Stimulated activated CD4-positive, alpha-beta T cell treated with anti-CD3 and anti-CD28 coated beads, Interleukin-12 subunit alpha, Interleukin-12 subunit beta, amount 100 ng/mL, for 48 hours (primary cell): ENCODE measurements at places on chromosomes 1 and 21.
A peak's percentile ranks its signal among the peaks of the same experiment; 100 is the strongest.

DNA sequence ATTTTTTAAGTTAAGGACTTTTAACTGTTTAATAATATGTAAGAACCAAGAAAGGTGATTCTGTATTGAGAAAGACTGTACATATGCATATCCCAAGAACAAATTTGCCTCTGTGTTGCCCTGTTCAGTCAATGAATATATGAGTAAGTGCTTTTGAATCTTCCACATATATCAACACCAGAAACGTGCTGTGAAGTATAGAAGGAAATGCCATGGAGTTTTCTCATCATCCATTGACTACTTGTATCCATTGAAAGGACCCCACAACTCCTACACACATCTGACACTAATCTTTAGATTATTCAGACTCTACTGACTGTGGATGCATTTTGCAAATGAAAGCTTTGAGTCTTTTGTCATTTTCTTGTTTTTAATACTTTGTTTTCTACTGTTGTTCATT lies 366.9 kb downstream of the S1PR1 start:
- DNase-seq, result no peak

GRCh38 chr1:20080441-20081352 lies 10.7 kb downstream of the PLA2G5 start:
- DNase-seq, result no peak

DNA sequence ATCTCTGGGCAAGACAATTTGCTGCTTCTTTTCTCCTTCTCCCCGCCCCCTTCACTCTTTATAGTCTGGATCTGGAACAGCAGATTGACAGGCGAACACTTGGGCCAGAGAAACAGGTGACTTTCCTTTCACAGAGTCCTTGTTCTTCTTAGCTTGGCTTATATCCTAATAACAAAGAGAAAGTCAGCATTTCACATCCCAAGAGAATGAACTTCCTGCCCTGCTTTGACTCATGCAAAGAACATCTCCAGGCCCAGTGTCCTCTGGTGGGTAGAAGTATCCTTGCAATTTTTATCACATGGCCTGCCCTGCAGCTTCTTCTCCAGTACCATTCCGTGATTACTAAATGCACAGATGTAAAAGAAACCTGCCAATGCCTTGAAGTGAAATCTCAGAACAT lies 764.4 kb downstream of the ADGRL2 start:
- DNase-seq, result no peak

- no peak for DNase-seq
Observed at GRCh38 chr1:244221991-244222390, 170.9 kb downstream of the ZBTB18 start.

DNA sequence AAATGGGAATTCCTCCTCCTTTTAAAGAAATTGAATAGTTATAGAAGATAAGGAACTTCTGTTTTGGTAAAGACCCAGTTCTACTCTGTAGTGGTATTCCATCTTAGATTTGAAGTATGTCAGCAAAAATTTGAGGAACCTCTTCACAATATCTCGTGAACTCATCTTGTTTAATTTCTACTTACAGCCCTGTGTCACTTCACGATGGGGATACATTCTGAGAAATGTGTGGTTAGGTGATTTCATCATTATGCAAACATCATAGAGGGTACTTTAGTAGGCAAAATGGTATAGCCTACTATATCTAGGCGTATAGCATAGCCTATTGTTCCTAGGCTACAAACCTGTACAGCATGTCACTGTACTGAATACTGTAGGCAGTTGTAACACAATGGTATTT lies 36.0 kb downstream of the ALG6 start:
- DNase-seq, result no peak

DNA sequence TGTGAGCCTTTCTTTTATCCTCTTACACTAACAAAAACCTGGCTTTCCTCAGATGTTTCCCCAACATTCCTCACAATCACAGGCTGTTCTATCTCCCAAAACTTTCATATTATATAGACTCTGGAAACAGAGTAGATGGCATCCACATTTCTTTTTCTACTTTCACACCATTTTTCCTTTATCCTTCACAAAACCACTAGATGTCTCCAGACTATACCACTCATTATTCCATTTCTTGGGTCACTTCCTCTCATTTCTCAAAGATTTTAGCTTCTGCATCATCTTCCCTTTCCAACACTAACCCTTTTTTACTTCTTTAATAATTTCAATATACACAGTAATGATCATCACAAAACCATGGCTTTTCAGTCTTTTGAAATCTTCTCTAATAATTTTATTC lies 286.0 kb upstream of the DEPDC1 start:
- no peak for DNase-seq

DNA sequence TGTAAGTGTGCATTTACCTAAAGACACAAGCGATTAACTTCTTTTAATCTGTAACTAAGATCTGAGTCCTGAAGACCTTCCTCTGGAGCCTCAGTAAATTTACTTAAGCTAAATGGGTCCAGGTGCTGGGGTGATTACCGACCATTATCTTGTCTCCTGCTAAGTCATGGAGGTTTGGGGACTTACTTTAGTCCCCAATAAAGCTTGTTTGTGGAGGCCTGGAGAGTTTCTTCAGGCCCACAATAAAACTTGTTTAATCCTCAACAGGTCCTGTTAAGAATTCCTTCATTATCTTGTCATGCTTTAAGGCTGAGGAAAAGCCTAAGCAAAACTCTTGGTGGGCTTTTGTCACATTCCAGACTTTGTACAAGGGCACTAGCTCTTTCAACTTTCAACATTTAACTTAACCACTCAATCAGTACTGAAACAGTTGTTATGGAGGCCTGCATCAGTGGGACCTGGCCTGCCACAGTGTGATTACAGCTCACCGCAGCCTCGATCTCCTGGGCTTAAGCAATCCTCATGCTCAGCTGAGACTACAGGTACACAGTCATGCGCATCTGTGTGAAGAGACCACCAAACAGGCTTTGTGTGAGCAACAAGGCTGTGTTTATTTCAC lies 84.0 kb downstream of the FMO4 start:
- no peak for DNase-seq

DNA sequence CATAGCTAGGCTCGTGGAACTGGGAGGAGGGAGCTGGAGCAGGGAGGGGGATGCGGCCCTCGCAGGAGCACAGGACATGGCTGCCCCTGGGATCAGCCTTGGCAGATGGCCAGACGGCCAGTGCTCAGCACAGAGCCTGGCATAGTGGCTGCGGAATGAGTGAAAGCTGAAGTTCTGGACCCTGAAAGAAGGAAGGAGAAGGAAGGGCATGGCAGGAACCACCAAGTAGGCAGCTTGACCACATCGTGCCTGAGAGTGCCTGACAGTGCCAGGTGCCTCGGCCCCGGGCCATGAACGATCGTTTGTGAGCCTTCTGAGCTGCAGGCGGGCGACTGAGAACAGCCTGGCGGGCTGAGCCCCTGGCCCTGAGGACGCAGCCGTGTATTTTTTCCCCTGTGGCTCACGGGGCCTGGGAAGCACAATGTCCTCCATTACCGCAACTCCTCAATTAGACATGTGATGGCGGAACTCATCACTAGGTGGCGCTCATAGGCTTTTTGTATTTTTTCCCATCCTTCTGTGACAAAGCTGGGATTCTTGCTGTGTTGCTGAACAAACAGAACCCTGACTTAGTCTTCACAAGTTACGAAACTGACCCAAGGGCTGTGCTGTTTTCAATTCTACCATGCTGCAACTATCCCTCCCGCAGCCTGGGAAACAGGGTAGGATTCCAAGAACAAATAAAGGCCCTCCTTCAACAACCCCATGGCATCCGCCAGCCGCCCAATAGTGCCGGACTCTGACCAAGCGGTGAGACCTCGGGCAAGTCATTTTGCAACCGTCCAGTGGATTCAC lies 29.9 kb upstream of the TMEM61 start:
- peak; percentile 79 for DNase-seq
